NCI-H226 (cell line): ENCODE measurements at places on chromosomes 12 and 14.

GRCh38 chr14:106843386-106843785 lies 1317.0 kb downstream of the TMEM121 start:
- no peak for DNase-seq

DNA sequence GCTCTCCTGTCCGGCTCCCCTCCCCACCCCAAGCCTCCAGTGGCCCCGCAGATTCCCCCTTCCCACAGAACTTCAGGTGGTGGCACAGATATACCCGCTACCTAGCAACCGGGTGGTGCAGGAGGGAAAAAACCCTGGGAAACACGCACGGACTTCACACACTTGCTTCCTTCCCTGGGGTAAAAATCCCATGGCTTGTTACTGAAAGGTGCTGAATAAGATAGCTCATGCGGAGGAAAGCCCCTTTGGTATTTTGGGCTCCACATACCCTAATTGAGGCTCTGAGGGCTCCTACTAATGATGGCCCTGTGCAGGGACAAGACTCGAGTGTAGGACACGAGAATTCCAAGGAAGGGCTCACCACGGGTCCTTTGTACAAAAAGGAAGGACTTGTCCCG lies 869 bp upstream of the RIMBP2 start:
- DNase-seq = no peak

DNA sequence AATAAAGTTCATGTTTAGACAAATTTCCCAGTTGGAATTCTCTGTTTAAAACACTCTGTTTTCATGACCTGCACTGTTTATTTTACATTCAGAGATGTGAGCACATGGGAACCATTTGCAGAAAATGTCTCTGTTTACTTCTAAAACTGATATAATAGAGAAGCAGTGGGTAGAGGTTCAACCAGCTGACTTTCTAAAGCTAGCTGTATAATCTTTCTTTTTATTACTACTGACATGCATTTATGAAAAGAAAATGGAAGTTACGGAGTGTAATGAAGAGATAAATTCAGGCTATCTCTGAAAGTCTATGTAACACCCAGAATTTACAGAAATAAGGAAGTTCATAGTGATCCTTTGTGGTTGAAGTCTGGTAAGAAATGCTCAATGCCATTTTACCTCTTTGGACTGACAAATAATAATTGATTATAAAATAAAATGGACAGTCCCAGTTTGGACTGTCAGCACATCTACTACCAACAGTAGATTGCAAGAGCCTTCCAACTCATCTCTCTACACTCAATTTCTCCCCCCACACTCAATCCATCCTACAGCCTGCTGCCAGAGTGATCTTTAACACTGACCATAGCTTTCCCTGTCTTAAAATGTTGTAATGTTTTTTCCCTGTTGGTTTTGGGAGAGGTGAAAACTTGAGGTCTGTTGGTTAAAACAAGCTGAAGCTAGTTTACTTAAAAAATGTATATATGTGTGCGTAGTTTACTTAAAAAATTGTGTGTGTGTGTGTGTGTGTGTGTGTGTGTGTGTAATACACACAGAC lies 137.4 kb downstream of the AEBP2 start:
- DNase-seq = no peak

DNA sequence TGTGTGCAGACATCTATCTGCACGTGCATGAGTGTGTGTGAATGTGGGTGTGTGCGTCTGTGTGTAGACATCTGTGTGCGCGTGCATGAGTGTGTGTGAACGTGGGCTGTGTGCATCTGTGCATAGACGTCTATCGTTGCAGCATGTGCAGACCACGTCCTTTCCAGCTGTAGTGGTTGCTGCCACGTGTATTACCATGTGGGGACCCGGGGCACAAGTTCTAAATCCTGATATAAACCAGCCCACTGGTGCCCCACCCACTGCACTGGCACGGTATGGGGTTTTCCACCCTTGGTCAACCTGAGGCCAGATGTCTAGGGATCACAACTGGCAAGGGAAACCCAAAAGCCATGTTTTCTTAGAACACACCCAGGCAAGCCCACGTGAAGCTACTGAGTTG lies 197.0 kb downstream of the ANO2 start:
- DNase-seq = no peak

- peak; percentile 73 for DNase-seq
These were observed 94.0 kb downstream of the NAV3 start for GRCh38 chr12:77924703-77925102.

GRCh38 chr12:1995205-1995896 lies 8.9 kb downstream of the DCP1B start:
- no peak for DNase-seq

DNA sequence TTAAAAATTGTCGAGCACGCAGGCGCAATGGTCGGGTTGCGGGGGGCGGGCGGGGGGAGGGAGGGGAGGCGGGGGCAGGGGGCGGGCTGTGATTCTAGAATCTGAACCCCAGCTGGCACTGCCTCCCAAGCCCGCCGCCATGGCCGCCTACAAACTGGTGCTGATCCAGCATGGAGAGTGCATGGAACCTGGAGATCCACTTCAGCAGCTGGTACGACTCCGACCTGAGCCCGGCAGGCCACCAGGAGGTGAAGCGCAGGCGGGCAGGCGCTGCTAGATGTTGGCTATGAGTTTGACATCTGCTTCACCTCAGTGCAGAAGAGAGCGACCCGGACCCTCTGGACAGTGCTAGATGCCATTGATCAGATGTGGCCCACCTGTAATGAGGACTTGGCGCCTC lies 118.4 kb downstream of the NTN4 start:
- no peak for DNase-seq

- DNase-seq = no peak
These were observed 680.2 kb downstream of the VRK1 start for GRCh38 chr14:97477353-97477752.

DNA sequence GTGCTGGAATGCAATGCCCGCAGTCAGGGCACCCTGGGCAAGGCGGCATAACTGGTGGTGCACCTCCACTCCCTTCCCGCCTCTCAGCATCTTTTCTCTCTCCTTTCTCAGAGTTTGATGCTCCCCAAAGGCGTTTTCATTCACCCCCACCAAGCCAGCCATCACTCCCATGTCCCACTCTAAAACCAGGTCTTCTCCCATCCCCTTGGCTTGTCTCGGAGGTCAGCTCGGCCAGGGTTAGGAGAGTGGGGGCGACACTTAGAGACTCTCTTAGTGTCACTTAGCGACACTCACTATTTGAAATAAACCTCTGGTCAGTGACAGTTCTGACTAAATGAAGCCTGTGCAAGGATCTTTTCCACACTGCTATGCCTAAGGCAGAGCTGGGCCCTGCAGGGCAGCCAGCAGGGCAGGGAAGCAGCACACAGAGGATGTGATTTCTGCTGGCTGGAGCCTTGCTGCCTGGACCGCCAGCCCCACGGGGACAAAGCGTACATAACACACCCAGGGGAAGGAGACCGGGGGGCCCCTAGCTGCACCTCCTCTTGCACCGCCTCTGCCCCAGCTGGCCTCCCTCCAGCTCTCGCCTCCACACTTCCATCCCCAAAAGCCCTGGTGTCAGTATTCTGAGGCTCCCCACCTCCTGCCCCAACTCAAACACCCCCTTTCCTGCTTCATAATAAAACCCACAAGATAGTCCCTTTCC lies 64.5 kb downstream of the VWF start:
- DNase-seq = no peak

GRCh38 chr12:115079760-115080159 lies 395.8 kb upstream of the TBX3 start:
- no peak for DNase-seq

- DNase-seq = peak; percentile 27
These were observed 68.7 kb downstream of the NIN start for GRCh38 chr14:50762001-50762930.

- DNase-seq = no peak
These were observed 66.7 kb downstream of the CCDC88C start for GRCh38 chr14:91350813-91351511.

- no peak for DNase-seq
These were observed 78.9 kb upstream of the GZMB start for GRCh38 chr14:24712909-24713308.

DNA sequence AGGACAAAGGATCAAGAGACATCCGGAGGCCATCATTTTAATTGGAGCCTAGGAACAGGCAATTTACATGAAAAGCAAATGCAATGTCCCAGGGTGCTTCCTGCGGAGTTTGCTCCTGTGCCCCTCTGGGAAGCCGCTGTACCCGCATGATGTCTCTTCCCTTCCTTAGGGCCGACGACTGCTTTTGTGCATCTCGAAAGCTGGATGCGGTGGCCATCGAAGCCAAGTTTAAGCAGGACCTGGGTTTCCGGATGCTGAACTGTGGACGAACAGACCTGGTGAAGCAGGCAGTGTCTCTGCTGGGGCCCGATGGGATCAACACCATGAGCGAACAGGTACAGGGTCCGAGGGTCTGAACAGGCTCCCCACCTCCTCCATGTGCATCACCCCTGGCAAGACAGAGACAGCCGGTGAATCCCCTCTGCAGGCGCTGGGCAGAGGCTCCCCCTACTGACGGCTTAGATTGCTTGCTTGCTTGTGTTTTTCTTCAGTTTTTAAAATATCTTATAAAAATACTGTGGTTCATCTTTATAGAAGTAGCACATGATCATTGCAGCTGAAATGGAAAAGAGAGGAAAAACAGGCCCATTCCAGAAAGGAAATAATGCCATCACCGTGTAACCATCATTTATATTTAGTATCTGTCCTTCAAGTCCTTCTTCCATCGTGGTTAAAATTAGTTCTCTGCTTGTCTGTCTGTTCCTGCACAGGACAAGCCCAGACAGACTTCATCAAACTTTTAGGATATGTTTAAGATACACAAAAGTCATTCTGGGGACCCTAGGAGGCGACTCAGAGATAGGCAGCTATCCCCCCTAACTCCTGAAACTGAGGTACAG lies 75.4 kb upstream of the PWP1 start:
- DNase-seq = no peak

DNA sequence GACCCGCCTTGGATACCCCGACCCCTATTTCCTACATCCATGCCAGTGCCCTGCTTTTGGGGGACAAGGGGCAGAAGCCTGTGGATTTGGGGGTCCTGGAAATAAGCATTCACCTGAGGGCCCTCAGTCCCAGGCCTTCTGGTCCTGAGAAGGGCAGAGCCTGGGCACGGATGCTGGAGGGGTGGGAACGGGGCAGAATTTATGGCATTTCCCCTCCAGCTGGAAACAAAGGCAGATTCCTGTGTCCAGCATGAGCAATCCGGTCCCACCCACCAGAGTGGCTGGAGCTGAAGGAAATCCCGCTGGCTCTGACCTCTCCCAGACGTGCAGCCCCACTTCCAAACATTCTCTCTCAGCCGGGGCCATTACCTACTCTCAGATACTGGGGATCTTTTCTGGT lies 9.3 kb downstream of the ANKRD33 start:
- DNase-seq = no peak

- DNase-seq = no peak
These were observed 50.6 kb downstream of the CPM start for GRCh38 chr12:68882251-68882964.

DNA sequence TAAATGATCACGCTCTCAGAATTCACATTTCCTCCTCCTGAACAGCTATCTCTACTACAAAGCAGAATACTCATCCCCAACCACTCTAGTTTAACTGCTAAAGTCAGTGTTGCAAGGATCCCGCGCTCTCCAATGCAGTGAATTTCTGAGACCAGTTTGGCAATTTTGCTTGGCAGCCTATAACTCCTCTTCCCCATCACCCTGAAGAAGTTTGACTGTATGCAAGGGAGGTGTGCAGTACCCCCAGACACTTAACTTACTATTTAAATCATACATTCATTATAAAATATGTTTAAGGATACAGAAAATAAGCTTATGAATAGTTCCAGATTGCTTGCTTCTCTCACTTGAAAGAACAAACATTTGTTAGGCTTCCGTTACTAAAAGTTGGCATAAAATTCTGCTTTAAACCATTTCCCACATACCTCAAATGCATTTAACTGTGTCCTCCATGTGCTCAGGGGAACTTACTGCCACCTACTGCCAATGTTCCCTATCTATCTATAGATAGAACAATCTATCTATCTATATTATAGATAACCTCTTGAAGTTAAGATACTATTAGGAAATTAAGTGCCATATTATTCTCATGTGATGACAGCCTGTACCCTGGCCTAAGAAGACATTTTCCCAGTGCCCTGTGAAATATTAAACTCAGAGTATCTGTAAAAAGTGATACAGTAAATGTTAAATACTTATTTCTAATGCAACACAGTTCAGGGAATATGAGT lies 2.4 kb downstream of the LGR5 start:
- DNase-seq = no peak

DNA sequence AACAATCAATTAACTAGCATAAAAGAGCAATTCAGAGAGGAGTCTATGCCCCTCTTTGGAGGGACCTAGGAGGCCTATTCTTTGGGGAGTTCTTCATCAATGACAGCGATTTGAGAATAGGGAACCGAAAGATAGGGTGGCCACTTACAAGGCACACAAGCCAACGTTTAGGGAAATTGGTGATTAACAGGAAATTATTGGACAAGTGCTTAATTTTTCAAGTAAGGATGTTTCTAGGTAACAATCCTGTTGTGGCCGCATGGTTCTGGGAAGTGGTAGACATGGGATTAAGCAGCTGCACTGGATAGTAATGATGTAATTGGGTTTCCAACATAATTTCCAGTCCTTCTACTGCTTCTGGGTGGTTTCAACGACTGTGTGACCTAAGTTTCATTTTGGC lies 83.2 kb downstream of the HMGA2 start:
- DNase-seq = no peak

GRCh38 chr14:33271891-33272290 lies 333.2 kb downstream of the NPAS3 start:
- no peak for DNase-seq

DNA sequence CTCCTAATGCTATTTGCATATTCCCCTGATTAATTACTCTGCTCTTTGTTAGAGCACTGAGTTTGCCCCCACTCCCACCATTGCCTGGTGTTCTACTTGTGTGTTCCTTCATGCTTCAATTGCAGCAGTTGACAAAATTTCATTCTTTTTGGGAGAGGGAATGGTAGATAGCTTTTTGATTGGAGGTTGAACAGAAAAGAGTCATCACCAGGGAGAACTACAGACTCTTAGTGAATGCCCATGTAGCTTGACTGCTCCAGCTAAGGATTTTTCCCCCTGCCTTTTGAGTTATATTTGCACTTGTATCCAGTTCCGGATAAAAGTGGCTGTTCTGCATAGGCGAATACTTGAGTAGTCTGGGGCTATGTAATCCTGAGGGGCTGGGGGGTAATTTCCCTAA lies 183.9 kb downstream of the ETNK1 start:
- no peak for DNase-seq

DNA sequence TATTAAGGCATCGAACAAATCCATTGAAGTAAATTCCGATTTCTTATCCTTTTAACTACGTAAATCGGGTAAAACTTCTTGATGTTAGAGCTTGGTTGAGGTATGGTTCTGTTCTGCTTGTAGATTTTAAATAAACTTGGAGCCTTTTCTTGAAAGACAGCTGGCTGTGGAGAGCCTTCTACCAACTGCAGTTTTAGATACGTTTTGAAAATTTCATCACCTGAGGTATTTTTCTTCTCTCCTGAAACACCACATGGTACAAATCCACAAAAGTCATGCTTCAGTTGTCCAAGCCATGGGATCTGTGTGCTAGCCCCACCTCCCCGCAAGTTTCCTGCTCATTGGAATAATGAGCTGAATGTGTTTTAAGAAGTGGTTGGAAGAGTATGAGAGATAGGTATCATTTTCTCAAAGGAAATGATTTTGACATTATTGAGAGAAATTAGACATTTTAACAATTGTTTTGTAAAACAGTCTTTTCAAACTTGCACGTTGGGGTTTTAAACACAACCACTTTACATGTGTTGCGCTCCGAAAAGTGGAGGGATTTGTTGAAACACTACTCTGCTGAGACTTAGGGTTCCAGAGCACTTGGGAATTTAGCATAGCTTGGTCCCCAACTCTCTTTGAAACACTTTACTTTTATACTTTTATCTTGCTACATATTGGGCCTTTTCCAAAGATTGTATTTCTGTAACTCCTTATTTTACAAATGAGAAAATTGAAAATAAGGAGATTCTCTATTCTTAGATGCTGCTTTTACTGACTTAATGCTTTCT lies 1.4 kb downstream of the PPM1A start:
- no peak for DNase-seq
